A549 treated with CpdA at 1 μM for 4 hours (cell line): ENCODE measurements at places on chromosomes 3 and 15. TPM values are rescaled to one million over a fixed set of nuclear protein-coding genes. Genes with fewer than 3 reads are reported as not detected.

NMNAT3 gene
- total RNA-seq = 0.96 to 1.8 TPM (median 1.4 TPM) in 5 replicates

B3GNT5 gene
- total RNA-seq = 13.8 to 18.3 TPM (median 15.2 TPM) in 5 replicates

P2RY14 gene
- total RNA-seq = not detected in 5 replicates

THRB gene
- total RNA-seq = 0.99 to 3.1 TPM (median 1.6 TPM) in 5 replicates

XCR1 gene
- not detected in 5 replicates for total RNA-seq

CRYBG3 gene
- 6.4 to 12.2 TPM (median 6.9 TPM) in 5 replicates for total RNA-seq

SLC38A3 gene
- 0.01 to 0.04 TPM in 2 of 5 replicates, not detected in the others for total RNA-seq

VGLL4 gene
- 28.2 to 32.0 TPM (median 30.0 TPM) in 5 replicates for total RNA-seq

ADIPOQ gene
- total RNA-seq = not detected in 5 replicates
